ENCODE measurements at places on chromosomes 7 and 10. TPM values are rescaled to one million over a fixed set of nuclear protein-coding genes. Genes with fewer than 3 reads are reported as not detected.
A peak's percentile ranks its signal among the peaks of the same experiment; 100 is the strongest.

CYP2E1 gene
- total RNA-seq = not detected

DNA sequence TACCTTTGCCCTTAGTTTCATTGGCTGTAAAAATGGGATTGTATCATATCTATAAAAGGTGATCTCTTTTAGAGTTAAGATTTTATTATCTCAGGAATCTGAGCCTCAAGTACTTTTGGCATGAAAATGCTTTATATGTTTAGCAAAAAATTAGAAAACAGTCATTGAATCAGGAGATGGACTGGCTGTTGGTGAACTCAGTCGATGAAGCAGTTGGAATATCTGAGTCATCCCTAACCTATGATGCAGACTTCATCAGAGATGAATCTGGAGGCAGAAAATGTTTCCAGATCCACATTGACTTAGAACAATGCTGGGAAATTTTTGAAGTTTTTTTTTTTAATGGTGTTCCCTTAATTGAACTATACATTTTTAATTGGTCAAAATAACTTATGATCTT is 228.5 kb downstream of the SLC25A13 start:
- no peaks in the 10 kb centered on the region for H3K4me1 ChIP-seq
- no peak overlapping the region for H3K4me3 ChIP-seq
- no peaks in the 10 kb centered on the region for H3K27me3 ChIP-seq
- H3K36me3 ChIP-seq = no peaks in the 10 kb centered on the region

DNA sequence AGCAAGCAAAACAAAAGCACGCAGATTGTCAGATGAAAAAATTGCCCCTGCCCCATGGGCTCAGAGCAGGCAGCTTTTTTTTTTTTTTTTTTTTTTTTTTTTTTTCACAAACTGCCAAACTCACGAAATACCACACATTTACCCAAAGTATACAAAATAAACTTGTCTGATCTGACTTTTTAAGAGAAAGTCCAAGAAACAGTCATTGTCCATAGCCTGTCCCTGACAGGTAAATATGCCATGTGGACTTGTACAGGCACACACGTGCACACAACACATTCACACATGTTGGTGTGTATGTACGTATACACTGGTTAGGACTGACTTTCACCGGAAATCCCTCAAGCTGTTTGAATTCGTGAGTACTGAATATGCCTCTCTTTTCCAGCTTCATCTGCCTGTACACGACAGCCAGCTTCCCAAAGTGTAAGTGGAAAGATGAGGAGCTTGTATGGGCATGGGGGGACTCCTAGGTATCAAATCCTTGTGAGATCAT is 929 bp upstream of the HGF start:
- H3K4me1 ChIP-seq = peaks cover 11% of the 10 kb centered on the region
- H3K27me3 ChIP-seq = no peaks in the 10 kb centered on the region
- no peak overlapping the region for H3K4me3 ChIP-seq
- no peak overlapping the region for H3K27ac ChIP-seq

- peaks cover 12% of the 10 kb centered on the region for H3K4me1 ChIP-seq
- H3K4me3 ChIP-seq = no peak overlapping the region
- no peaks in the 10 kb centered on the region for H3K36me3 ChIP-seq
- no peak for DNase-seq
- no peaks in the 10 kb centered on the region for H3K27me3 ChIP-seq
- H3K27ac ChIP-seq = no peak overlapping the region
Observed at GRCh38 chr7:143375298-143376034, 5.7 kb upstream of the ZYX start.

DNA sequence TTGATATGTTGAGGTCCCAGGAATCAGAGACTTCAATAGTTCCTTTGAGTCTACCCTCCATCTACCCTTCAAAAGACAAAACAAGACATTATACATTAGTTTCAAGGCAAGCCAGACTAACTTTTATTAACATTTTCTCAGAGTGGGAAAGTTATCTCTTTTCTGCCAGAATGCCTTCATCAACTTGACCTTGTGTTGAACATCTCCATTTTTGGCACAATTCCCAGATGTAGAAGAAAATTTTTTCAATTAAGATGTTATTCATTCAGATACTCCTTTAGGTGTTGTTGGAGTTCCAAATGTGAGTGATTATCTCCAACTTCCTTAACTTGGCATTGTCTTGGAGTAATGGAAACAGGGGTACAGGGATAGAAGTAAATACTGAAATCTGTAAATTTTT is 59.1 kb downstream of the NRF1 start:
- peaks cover 26% of the 10 kb centered on the region for H3K36me3 ChIP-seq
- no peak for DNase-seq
- no peaks in the 10 kb centered on the region for H3K27me3 ChIP-seq

CDH23 gene
- 1.9 TPM for total RNA-seq

DNA sequence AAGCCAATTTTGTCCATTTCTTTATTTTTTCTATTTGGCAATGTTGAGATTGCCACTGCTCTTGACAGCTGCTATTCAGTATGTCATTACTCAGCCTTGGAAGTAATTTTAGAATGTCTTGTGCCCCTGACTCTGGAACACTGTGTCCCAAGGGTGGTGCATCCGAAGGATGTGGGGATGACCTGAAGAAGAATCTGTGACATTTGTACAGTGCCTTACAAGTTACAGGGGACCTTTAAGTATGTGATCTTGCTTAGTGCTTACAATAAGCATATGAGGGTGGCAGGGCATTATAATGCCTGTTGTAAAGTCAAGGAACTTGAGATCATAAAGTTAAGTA is 239.5 kb downstream of the REEP3 start:
- no peak overlapping the region for H3K27ac ChIP-seq
- no peaks in the 10 kb centered on the region for H3K27me3 ChIP-seq
- no peak overlapping the region for H3K4me3 ChIP-seq
- H3K4me1 ChIP-seq = no peaks in the 10 kb centered on the region
- H3K36me3 ChIP-seq = no peaks in the 10 kb centered on the region

GRCh38 chr10:13234172-13234571 is at the start of gene UCMA:
Gene UCMA, minus strand, starts transcription at chr10:13234374. Its CDS starts 116 bp downstream, at chr10:13234258.
- H3K27ac ChIP-seq = no peak within 1 kb of the TSS
- peaks cover 4% of the 10 kb centered on the region for H3K4me1 ChIP-seq
- H3K4me3 ChIP-seq = no peak within 1 kb of the TSS
- no peaks in the 10 kb centered on the region for H3K27me3 ChIP-seq
- H3K36me3 ChIP-seq = no peaks in the 10 kb centered on the region

DNA sequence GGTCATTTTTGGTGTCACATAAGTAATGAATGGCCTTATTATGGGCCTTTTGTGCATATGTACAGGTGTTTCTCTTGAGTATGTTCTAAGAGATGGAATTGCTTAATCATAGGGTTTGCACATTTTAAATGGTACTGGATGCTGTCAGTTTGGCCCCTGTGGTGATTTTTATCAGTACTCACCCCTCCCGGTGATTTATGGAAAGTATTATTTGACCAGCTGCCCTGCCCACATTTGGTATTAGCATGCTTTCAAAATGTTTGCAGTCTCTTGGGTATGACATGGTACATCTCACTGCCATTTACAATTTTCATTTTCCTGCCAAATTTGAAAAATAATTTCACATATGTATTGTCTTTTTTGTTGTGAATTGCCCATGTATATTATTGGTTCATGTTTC is 427.7 kb downstream of the LRMDA start:
- H3K27ac ChIP-seq = no peak overlapping the region
- H3K36me3 ChIP-seq = no peaks in the 10 kb centered on the region
- peaks cover 8% of the 10 kb centered on the region for H3K4me1 ChIP-seq
- H3K27me3 ChIP-seq = no peaks in the 10 kb centered on the region
- no peak for DNase-seq
- H3K4me3 ChIP-seq = no peak overlapping the region

- peaks cover 5% of the 10 kb centered on the region for H3K4me1 ChIP-seq
- H3K36me3 ChIP-seq = no peaks in the 10 kb centered on the region
- H3K27me3 ChIP-seq = no peaks in the 10 kb centered on the region
- H3K4me3 ChIP-seq = no peak overlapping the region
Observed at GRCh38 chr10:77104459-77104980, 533.1 kb downstream of the KCNMA1 start.

SLC39A12 gene
- total RNA-seq = not detected

- H3K27ac ChIP-seq = no peak overlapping the region
- no peaks in the 10 kb centered on the region for H3K27me3 ChIP-seq
- DNase-seq = no peak
- H3K4me3 ChIP-seq = no peak overlapping the region
Observed at GRCh38 chr10:3167611-3168330, 4.8 kb downstream of the PITRM1 start.

DNA sequence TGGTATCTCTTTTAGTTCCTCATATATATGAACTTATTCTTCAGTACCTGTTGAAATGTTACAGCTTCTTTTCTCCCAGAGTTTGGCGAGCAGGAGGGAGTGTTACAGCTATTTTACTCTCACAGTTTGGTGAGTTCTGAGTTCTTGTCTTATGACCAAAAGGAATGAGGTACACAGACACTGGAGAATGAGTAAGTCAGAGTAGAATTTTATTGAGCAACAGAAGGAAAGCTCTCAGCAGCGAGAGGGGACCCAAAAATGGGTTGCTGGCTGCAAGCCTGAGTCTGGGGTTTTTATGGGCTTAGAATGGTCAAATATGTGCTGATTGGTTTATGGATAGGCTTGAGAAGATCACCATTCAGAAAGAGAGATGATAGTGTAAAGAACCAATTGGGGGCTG is 175.2 kb downstream of the CDK14 start:
- H3K4me1 ChIP-seq = no peaks in the 10 kb centered on the region
- no peak for DNase-seq
- no peak overlapping the region for H3K4me3 ChIP-seq
- H3K36me3 ChIP-seq = no peaks in the 10 kb centered on the region

DNA sequence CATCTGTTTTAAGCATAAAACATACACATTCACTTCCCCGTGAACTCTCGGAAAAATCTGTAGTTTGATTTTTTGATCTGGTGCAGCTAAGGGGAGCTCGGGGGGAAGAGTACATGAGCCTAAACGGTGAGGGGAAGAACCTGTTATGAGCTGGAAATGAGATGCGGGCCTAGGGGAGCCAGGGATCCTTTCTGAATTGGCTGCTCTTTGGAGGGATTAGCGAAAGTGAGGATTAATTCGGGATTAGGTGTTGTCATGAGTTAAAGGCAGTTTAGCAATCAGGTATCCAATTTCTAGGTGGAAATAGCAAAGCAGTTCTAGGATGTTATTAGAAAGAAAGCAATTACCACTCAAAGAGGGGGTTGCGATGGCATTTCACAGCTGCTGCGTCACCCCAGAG is 51.1 kb upstream of the ADARB2 start:
- no peak for DNase-seq
- peaks cover 6% of the 10 kb centered on the region for H3K4me1 ChIP-seq
- no peak overlapping the region for H3K4me3 ChIP-seq
- no peaks in the 10 kb centered on the region for H3K27me3 ChIP-seq

TMEM270 gene
- total RNA-seq = not detected

DNA sequence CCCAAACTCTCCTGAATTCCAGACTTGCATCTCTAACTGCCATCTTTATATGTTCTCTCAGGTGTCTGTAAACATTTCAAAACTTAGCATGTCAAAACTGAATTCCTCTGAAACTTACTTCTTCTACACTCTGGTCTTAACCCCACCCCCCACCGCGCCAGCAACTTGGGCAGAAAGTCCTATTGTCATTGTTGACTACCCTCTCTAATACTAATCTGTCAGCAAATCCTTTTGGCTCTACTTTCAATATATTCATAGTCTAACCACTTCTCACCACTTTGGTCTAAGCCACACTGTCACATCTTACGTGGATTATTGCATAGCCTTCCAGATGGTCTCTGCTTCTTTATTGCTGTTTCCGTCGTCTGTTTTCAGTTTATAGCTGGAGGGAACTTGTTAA is 86.6 kb downstream of the AHCYL2 start:
- H3K36me3 ChIP-seq = no peaks in the 10 kb centered on the region
- H3K4me3 ChIP-seq = no peak overlapping the region
- H3K27ac ChIP-seq = no peak overlapping the region
- no peaks in the 10 kb centered on the region for H3K4me1 ChIP-seq
- H3K27me3 ChIP-seq = no peaks in the 10 kb centered on the region

GRCh38 chr10:97071496-97071895 is 114.3 kb downstream of the SLIT1 start:
- no peaks in the 10 kb centered on the region for H3K36me3 ChIP-seq
- 0 out of 2 replicates have a peak, but pooled peaks cover 3% of the 10 kb centered on the region for H3K27me3 ChIP-seq
- H3K4me1 ChIP-seq = peaks cover 8% of the 10 kb centered on the region

DNA sequence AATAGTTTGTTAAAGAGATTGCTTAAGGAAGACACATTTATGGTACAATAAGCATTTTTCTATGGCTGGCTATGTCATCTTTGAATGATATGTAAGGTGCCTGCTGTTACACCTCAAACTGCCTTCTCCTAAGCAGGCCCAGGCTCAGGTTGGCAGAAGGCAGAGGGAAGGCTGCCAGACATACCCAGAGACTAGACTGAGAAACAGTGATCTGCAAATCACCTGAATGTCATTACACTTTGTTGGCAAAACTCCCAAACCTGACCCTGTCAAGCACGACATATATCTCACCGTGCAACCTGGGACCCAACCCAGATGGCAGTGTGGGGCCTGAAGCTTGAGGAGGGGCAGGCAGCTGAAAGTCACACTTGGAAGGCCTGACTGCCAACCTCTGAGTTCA is 136.6 kb upstream of the TARP start:
- H3K27me3 ChIP-seq = no peaks in the 10 kb centered on the region
- no peak overlapping the region for H3K27ac ChIP-seq
- no peaks in the 10 kb centered on the region for H3K4me1 ChIP-seq
- H3K4me3 ChIP-seq = no peak overlapping the region
- DNase-seq = no peak

PDE1C gene
- 0.67 TPM for total RNA-seq

GRCh38 chr10:77864151-77864851 is 62.3 kb downstream of the DLG5 start:
- H3K4me3 ChIP-seq = no peak overlapping the region
- DNase-seq = no peak
- H3K36me3 ChIP-seq = no peaks in the 10 kb centered on the region
- H3K27ac ChIP-seq = 0 out of 2 replicates have a peak overlapping the region, but pooled peaks have one; percentile 15
- no peaks in the 10 kb centered on the region for H3K27me3 ChIP-seq

GRCh38 chr7:23272275-23272674 is 25.7 kb downstream of the GPNMB start:
- no peak for DNase-seq
- no peaks in the 10 kb centered on the region for H3K27me3 ChIP-seq

SPDYE9 gene
- not detected for total RNA-seq

DNA sequence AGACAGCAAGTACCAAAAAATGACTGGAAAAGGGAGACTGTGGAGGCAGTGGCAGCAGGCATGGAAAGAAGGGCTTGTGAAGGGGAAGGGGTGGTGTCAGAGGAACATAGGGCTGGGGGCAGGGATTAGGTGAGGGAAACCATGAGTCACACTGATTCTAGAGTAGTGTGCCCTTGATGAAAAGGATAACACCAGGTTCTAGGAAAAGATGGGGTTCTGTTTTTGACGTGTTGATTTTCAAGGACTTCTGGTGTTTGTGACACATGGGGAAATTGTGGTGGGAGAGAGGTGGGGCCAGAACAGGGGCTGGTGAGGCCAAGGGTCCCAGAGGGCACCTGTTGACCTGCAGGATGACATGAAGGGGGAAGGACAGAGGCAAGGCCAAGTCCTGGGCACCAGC is 57.1 kb downstream of the FIGNL1 start:
- H3K4me1 ChIP-seq = no peaks in the 10 kb centered on the region
- no peak for DNase-seq

CPA1 gene
- not detected for total RNA-seq

DNA sequence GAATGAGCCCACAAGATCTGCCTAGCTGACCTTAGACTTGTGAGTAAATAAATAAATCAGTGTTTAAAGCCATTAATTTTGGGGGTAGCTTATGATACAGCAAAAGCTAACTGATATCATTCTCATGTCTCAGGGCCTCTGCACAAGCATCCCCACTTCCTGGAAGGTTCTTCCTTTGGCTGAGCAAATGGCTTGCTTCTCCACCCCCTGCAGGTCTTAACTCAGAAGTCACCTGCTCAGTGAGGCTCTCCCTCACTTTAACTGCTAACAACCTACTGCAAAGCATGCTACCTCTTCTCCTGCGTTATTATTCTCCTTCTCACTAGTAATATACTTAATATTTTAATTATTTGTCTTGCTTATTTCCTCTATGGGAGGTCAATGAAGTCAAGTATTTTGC is 167.3 kb downstream of the TPK1 start:
- no peak overlapping the region for H3K27ac ChIP-seq
- H3K4me3 ChIP-seq = no peak overlapping the region
- no peaks in the 10 kb centered on the region for H3K27me3 ChIP-seq
- H3K4me1 ChIP-seq = peaks cover 5% of the 10 kb centered on the region
- no peak for DNase-seq

ADAMTS14 gene
- 2.3 TPM for total RNA-seq
